ENCODE measurements at places on chromosomes 3 and 15.

GRCh38 chr15:66767240-66767659, 65.2 kb downstream of the SMAD6 start:
- no peak for DNase-seq

DNA sequence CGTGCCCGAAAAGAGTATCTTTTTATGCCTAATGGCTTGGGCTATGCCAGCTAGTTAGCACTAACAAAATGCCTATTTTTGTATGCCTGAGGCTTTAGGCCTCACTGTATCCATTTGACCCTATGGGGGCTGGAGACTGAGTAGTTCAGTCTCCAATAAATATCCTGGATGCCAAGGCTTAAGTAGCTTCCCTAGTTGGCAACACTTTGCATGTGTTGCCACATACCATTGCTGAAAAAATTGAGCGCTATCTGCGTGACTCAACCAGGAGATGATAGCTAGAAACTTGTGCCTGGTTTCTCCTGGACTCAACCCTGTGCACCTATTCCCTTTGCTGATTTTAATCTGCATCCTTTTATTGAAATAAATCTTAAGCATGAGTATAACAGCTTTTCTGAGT, 58.4 kb upstream of the ATP2C1 start:
- no peak for DNase-seq

DNA sequence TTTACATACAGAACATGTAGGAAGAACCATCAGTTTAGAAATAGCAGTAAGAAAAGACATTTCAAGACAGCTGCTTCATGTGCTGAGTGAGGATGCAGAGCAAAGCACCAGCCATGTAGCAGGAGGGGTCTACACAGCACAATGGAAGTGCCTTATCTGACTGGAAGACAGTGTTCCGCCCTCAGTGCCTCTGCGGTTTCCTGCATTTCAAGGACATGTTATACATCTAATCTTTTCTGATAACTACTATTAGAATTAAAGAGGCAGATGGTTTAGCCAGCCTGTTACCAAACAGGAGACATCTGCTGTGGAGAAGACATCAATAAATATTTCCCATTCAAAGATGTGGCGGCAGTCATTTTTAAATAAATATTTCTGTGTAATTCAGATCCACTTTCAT, 10.6 kb downstream of the LSG1 start:
- no peak for DNase-seq

GRCh38 chr15:51424780-51425179, 83.3 kb downstream of the GLDN start:
- no peak for DNase-seq

DNA sequence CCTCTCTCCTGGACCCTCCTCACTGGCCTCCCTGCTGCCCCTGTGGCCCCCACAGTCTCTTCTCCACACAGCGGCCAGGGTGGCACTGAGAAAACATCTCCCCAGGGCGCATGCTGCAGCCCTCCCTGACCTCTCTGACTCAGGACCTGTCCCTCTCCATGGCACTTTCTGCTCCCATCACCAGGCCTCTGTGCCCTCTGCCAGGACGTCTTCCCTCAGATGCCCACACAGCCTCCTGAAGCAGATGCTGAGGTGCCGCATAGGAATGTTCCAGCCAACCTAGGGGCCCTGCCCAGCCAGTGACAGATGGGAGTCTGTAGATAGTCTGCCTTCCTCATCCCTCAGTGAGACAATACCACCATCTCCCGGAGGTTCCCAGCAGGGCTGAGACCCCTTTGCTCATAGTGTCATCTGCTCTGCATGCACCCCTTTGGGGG, 8.7 kb downstream of the MYL3 start:
- DNase-seq, result no peak

DNA sequence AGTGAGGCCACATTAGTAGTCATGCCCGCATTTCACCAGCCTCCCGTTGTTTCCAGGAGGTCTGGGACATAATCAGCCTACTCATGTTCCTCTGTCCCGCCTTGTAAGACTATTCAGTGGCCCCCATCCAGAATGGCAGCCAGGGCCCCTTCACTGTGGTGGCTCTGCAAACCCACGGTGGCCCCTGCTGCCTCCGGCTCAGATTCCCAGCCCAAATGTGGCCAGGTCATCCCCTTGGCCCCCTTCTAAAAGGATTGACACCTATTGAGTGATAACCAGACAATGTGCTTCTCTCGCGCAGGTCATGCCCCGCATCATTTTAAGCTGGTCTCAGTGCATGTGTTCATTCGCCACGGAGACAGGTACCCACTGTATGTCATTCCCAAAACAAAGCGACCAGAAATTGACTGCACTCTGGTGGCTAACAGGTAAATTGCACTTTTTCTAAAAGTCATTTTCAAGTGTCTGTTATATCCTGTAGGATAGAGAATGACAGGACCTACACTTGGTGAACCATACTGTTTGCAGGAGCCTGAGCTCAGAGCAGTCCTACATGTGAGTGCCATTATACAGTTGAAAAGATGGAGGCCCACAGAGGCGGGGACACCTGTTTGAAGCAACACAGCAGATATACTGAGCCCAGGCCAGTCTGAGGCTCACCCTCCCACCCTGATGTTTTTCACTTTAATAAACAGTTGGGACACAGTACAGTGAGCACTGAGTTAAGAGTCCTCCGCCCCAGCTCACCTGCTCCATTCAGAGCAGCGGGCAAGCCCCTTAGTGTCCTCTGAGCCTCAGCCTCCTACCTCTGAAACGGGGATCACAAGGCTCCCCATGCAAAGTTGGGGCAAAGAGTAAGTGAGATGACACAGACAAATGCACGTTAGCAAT, 47.7 kb downstream of the PXYLP1 start:
- no peak for DNase-seq

DNA sequence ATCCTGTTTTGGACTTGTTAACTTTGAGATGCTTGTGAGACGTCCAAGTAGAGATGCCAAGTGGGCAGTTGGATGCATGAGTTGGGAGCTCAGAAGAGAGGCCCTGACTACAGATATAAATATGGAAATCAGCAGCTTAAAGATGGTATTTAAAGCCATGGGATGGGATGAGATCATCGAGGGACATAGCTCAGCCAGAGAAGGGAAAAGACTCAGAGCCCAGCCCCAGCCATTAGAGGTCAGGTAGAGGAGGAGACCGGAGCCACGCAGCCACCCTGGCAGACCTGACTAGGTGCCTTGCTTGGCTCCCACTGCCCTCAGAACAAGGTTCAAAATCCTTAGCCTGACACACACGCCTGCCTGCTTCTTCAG, 31.1 kb downstream of the ATP2B2 start:
- no peak for DNase-seq
